Stimulated activated CD4-positive, alpha-beta T cell treated with anti-CD3 and anti-CD28 coated beads, TNF-alpha, amount 100 ng/mL, for 4 hours (primary cell): ENCODE measurements at places on chromosomes 3 and 15.

- DNase-seq = no peak
These were observed 156.0 kb downstream of the FNDC3B start for GRCh38 chr3:172195407-172195754.

DNA sequence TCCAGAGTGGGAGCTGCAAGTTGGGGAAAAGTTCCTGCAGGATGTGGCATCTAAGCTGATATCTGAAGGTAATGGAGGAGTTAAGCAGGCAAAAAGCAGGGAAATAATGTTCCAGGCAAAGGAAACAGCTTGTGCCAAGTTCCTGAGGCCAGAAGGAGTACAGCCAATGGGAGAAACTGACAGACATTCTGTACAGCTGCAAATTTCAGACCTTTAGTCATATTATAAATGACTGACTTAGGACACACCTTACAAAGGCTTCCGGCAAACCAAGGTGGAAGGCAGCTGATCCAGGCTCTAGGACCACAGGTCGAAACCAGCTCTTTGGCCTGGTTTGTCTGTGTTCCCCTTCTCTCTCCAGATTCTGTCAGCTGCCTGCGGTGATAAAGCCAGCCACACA is 9.3 kb downstream of the WWTR1 start:
- DNase-seq = no peak

DNA sequence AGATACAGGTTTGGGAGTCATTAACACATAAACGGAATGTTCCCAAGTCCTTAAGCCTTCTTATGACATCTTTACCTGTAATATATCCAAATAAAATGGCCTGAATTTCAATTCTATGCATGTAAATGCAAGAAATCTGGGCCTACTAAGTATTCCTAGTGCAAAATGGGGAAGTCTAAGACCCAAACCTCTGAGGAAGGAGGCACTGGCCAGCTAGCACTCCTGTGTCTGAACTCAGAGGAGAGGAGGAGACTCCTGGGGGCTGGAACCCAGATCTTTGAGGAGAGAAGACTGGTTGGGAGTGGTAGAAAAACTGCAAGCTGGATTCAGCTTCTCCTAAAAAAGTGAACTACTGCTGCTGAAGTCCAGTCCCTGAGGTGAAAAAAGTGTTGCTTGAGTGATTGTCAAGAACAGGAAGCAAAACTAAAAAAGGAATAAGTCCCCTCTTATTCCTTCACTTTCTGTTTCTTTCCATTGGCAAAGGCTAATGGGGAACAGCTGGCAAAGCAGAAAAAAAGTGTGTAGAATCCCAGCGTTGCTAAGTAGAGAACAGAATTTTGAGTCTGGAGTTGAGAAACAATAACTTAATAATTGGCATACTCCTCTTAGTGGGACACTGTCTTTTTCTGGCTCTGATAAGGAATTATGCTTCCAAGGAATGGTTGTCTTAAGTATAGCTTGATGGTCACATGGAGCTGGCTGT is 54.8 kb upstream of the ATP2C1 start:
- no peak for DNase-seq

DNA sequence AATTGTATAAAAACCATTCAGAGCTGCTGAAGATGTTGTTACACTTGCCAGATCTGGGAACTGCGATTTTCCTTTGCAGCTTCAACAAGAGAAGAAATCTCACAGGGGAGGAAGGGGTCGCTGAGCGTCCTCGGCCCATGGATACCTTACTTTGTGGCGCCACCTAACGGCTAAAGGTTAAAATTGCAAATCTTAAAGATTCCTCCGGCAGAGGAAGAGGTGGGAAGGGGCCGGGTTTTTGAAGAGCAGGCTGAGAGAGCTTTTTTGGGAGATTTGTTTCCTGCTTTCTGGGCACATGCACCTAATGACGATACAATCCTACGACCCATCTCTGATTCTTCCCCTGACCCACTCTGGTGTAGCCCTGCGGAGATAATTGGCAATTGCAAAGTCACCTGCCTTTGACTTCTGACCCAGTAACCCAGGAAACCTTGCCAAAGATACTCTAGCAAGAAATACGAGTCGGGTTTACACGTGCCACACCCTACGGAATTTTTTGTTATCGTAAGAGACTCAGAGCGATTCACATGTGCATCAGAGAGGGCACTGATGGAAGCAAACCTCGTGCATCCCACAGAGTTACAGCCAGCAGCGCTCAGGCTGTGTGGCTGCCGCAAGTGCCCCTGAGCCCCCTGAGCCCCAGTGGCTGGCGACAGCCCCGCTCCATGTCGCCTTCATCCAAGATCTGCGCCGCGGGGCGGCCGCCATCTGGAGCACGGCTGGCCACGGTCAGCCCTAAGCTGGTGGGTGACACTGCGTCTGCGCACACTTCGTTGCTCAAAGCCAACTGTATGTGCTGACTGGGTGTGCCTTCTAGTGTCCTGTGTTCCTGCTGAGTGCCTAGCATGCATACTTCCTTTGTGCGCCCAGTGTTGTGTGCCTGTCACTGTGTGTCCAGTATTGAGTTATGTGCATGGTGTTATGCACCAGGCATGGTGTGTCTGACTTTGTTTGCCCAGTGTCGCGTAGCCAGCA is 55.2 kb upstream of the CHRNA7 start:
- DNase-seq = no peak

GRCh38 chr15:55118344-55118870 is 78.3 kb downstream of the RSL24D1 start:
- DNase-seq = no peak

DNA sequence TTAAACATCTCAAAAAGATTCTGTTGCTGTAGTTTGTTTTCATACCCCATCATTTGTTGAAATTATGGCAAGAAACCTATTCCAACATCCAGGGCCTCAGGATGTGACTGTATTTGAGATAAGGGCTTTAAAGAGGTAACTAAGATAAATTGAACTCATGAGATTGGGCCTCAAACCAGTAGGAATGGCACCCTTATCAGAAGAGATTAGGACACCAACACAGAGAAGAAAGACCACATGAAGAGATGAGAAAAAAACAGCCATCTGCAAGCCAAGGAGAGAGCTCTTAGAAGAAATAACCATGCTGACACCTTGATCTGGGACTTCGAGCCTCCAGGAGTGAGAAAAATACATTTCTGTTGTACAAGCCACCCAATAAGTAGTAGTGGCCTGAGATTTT is 157.7 kb downstream of the CGGBP1 start:
- no peak for DNase-seq

GRCh38 chr3:124156866-124157712 is 165.2 kb upstream of the ROPN1 start:
- no peak for DNase-seq

GRCh38 chr3:66047311-66048050 is 8.8 kb upstream of the MAGI1 start:
- DNase-seq = no peak

- DNase-seq = no peak
These were observed 42.0 kb upstream of the ATP10A start for GRCh38 chr15:25905140-25905539.

DNA sequence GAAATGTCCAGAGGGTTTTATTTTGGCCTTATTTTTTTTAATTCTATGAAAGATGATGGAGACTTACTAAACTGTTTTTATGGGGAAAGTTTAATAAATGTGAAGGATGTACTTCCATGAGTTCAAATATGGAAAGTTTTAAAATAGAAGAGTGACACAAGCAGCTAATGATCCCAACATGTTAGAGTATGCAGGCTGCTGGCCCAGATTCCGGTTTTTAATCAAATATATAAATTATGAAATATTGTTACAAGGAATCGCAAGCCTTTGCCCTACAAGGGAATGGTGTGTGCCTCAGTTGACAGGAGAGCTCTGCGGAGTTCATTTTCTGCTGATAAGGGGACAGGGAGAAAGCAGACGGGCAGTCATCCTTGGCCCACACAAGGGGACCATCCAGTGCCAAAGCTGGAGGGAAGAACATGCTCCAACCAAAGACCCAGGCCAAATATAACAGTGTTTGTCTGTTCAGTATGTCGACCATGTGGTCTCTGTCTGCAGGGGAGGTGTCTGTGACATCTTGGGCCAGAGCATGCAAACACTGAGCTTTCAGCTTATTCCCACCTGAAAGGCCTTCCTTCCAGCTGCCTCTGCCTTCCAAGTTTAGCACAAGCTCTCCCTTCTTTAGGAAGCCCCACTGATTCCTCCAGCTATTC is 69.8 kb downstream of the SSUH2 start:
- no peak for DNase-seq

DNA sequence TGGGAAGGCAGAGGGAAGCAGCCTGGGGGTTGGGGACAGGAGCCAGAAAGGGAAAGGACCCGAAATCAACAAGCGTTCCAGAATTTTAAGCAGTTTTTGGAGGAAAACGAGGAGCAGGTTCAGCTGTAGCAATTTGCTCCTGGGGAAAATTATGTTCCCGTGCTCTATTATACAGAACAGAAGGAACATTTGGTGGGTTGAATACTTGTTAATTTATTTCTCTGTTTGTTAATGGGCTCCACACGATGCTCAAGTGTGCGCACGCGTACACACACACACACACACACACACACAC is 149.2 kb upstream of the LINGO1 start:
- no peak for DNase-seq

DNA sequence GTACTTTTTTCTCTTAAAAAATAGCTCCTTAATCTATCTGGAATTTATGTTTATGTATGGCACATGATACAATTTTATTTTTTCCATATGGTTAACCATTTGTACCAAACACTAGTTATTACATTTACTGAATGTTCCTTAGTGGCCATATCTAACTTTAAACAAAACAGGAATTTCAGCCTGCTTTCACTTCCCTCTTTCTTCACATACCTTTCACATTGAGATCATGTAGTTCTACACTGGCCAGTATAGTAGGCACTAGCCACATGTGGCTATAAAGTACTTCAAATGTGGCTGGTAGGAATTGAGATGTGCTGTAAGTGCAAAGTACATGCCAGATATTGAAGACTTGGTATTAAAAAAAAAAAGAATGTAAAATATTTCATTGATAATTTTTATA is 4.7 kb upstream of the RYK start:
- no peak for DNase-seq

DNA sequence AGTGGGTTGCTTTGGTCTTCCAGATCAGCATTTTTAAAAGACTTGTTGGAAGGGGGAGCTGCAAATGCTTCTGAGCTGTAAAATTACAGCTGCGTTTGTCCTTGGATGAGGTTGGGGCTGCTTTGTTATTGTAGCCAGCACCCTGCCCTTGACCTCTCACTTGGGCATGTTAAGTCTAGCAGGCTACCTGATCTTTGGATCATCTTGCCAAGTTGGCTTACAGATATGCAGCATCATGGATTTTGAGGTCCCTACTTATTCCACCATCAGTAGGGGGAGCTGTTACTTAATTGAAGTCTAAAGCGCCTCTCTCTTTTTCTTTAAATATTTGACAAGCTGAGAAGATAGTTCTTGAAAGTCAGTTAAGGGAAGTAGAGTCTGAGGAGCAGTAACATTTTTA is 793.0 kb downstream of the MCTP2 start:
- no peak for DNase-seq

DNA sequence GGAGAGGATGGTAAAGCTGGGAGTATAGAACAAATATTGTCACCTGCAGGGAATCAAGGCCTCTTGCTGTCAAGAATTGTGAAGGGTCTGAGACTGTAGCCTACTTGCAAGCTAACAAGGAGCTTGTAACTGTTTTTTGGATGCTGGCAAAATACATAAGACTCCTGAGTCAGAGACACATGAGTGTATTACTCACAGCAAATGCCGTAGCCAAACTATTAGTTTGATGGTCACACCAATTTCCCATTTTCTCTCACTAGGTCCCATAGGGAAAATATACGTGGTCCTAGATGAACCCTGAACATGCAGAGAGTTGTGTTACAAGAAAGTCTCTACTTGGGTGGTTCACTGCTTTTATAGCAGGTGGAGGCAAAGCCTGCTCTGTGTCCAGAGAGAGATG is 44.7 kb upstream of the LIPC start:
- no peak for DNase-seq

DNA sequence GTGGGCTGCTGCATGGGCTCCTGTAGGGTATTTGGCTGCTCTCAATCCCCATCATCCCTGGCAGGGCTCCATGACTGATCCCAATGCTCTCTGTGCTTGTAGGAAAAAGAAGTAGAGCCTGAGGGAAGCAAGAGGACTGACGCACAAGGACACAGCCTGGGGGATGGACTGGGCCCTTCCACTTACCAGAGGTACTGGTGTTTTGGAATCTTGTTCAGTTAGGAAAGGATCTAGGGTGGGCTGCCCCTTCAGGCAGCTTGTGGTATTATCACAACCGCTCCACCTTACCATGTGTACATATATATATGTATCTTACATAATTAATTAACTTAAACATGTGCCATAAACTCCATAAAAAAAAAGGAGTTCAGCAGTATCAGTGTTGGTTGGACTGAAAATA is 1.3 kb downstream of the SLC28A2 start:
- DNase-seq = no peak

- no peak for DNase-seq
These were observed 59.9 kb downstream of the GPR176 start for GRCh38 chr15:39860200-39860599.

- DNase-seq = no peak
These were observed 56.1 kb downstream of the ST6GAL1 start for GRCh38 chr3:186986406-186986805.

GRCh38 chr3:68832680-68833079 is 99.7 kb downstream of the TAFA4 start:
- no peak for DNase-seq

DNA sequence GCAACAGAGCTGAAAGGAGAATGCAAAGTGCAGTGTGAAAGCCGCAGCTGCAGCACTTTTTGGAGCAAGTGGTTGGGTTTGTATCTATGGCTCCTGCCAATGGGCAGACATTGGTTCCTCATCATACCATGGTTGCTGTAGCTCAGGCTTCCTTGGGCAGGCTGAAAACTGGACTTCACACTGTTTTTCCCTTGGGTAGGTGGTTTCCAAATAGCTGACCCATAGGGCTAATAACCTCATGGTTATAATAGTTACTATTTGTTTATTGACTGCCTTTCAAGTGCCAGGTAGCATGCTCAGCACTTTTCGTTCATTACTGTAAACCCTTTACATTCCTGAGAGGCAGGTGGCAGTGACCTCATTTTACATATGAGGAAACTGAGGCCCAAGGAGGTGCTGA is 4.5 kb downstream of the CGNL1 start:
- no peak for DNase-seq

- DNase-seq = no peak
These were observed 107.5 kb upstream of the SLC2A2 start for GRCh38 chr3:171133796-171134569.

DNA sequence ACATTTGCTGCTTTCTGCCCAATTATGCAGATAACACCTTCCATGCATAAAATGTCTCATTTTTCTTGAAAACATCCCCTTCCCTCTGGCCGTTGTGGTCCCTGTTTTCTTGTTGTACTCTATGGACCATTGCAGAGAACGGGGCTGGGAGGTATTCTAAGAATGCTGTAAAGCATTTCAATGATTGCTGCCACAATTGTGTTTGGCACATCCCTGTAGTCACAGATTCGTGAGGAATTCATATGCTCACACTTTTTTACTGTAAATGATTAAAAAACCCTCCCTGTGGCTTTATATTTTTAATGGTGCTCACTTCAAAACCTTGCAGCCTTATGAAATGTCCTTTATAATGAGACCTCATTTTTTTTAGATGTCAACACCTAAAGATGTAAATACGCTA is 207.2 kb upstream of the GBE1 start:
- no peak for DNase-seq

DNA sequence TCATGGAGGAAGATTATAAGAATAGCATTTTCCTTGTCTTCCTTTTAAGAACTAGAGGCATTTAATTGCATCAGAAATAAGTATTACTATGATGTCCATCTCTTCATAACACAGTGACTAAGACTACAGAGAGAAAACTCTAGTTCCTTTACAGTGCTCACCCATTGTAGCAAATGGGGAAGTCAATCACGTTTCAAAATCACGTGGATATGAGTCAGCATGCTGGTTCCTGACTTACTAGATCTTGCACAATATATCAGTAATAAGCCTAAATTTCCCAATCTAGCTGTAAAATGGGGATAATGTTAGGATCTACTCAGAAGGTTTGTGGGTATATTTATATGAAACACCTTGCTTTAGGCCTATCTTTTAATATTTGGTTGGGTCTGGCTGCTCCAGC is 254.8 kb upstream of the EOMES start:
- no peak for DNase-seq
